NCI-H1436 (cell line): ENCODE measurements at places on chromosomes 12 and 14.

DNA sequence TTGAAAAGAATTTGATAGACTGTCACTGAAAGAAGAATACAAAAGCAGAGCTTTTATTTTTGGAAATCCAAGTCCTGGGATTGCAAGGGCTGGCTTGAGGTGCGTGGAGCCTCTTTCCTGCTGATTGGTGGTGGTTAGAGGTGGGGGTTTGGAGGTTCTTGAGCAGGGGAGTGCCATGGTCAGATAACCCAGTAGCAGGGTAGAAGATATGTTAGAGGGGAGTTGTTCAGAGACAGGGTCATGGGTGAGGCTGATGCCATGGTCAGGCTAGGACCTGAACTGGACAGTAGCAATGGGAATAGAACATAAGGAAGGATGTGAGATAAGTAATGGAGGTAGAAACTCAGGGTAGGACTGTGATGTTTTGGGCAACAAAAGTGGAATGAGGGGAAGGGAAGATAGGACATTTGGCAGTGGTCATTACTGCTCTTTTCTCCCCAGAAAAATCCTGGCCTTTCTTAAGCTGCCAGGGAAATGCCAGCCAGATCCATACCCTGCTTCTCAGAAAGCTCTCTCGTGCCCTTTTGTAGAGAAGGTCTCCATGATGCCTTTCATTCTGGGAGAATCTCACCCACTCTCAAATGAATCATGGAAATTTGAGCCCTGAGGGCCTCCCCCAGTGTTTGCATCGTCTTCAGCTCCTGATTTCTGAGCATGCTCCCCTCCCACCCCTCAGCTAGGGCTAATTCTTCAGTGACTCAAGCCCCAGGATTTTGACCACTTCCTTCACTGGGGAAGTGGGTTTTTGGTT, 9.5 kb downstream of the EMP1 start:
- no peak for DNase-seq

DNA sequence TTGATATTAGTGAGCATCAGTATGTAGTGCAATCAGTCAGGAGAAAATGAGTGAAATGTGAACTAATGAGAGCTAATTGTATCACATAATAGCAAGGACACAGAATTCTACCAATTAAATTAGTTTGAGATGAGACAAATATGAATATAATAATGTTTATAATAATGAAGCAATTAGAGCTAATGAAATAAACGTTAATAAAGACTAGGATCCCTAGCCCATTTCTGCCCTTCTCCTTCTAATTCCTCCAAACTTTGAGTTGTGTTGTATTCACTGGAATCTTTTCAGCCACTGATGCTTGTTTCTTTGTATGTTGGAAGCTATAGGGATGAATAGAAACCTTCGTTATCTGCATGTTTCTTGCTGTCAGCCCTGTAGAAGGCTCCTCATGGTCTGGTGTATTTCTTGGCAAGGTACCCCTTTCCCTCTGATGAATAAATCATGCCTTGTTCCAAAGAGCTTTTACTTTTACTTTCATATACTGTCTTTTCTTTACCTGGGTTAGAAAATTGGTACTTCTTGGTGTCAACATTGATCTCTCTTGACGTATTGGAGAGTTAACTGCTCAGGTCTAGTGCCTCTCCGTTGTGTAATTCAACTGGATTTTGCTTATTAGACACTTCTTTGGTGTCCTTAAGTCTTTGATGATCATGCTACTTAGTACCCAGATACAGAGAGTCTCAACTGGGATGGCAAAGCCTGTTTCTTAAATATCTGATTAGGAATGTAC, 154.8 kb downstream of the PTCSC3 start:
- DNase-seq: no peak

DNA sequence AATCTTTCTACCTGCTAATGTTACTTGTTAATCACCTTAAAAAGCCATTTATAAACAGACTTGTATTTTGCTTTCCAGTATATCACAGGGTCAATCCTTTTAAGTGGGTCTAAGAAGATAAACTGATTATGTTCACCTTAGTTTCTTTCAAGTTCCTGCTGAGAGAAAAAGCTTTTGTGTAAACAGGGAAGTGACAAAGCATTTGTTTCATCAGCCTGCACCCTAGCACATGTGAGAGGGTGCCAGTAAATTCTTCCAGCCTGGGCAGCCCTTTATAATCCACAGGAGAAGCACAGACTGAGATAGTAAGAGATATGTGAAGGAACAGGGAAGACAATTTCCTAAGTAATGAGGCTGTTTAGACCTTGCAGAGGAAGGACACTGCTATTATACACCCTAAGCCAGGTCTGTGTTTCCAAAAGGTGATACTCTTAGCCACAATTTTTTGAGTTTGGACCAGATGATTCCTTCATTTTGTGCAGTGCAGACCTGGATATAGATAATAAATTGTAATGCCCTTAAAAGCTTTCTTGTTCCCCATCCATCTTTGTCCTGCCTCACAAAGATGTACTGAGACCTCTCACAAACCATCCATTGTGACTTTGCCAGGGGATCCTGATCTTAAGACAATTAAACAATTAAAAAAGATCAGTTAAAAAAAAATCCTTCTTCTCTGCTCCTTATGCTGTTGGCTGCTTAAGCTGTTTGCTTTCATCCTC, 150.7 kb downstream of the KTN1 start:
- DNase-seq: no peak

DNA sequence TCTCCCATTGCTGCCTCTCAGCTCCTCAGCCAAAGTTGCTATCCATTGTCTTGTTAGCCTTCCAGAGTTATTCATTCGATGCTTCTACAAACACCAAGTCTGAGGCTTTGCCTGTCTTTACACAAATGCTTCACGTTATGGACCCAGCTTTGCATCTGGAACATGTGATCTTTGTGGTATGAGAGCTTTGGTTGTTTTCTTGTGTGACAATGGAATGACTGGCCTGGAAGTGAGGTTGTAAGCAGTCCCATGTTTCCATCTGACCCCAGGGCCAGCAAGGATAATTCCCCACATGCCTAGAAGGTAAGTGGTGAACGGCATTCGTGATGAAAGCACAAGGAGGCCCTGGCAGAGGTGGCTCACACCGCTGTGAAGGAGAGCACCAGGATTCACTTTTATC, 866.7 kb upstream of the TMEM132C start:
- no peak for DNase-seq

- no peak for DNase-seq
Measured at GRCh38 chr12:67994046-67994445, 4.8 kb downstream of the IFNG-AS1 start.

- no peak for DNase-seq
Measured at GRCh38 chr14:71163842-71164629, 256.8 kb downstream of the PCNX1 start.

GRCh38 chr14:63897721-63898163, 44.9 kb downstream of the SYNE2 start:
- no peak for DNase-seq

DNA sequence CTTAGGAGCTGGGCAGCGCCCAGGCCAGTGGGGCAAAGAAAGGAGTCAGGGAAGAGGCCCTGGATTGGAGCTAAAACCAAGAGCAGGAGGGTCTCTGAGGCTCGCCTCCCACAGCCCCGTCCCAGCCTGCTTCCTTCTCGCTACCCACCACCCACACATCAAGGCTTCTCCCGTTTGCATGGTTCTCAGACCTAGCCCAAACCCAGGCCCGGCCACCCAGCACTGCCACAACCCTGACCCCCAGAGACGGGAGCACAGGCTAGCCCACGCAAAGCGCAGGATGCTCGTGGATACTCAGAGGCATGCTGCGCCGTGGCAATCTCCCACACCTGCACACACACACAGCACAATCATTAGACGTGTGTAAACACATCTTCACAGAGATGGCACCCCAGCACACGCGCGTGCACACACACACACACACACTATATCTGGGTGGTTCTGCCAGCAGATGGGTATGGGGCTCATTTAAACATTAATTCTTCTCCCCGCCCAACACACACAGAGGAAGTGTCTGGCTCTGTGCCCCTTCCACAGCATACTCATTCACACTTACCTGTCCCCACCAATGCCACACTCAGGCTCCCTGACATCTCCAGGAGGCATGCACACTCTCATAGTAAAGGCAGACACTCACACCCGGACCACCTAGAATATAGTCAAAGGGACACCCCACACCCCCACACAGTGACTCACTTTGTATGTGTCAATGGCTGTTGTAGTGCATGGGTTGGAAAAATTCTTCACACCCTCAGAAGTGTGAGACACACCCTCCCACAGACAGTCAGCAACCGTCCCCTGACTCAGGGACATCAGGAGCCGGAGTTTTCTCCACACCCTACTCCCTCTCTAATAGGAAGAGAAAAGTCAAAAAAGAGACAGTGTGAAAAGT, 1.1 kb downstream of the CARMIL3 start:
- no peak for DNase-seq
